ENCODE measurements at places on chromosomes 12 and 14.

- DNase-seq: no peak
These were observed 231.8 kb upstream of the NPAS3 start for GRCh38 chr14:32706721-32707519.

GRCh38 chr12:92010368-92010767 is 135.3 kb downstream of the BTG1 start:
- no peak for DNase-seq

DNA sequence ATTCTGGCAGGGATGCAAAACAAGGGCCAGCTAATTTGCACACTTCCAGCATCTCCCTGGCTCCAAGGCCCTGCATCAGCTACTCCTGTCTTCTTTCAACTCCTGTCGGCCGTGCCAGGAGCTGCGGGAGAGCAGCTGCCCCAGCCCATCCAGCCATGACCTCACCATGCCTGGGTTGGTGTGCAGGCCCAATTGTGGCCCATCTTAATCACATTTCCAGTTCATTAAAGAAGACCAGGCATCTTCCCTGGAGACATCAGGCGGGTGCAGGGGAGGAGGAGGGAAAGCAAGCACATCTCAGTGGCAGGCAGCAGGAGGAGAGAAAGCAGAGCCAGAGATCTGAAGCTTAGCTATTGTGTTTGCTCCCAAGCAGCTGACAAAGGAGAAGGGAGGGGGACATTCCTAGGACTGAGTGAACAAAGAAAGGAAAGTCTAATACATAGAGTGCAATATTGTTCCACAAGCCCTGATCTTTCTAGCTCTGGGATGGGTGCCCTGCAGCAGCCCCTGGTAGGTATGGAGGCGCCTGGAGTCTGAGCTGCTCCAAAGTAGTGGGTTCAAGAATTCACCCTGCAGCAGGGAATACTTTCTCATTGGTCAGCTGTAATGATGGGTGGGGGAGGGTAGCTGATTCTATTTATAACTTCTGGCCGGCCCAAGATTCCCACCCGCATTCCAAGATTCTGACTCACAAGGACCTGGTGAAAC is 40.1 kb downstream of the VWF start:
- DNase-seq: no peak

DNA sequence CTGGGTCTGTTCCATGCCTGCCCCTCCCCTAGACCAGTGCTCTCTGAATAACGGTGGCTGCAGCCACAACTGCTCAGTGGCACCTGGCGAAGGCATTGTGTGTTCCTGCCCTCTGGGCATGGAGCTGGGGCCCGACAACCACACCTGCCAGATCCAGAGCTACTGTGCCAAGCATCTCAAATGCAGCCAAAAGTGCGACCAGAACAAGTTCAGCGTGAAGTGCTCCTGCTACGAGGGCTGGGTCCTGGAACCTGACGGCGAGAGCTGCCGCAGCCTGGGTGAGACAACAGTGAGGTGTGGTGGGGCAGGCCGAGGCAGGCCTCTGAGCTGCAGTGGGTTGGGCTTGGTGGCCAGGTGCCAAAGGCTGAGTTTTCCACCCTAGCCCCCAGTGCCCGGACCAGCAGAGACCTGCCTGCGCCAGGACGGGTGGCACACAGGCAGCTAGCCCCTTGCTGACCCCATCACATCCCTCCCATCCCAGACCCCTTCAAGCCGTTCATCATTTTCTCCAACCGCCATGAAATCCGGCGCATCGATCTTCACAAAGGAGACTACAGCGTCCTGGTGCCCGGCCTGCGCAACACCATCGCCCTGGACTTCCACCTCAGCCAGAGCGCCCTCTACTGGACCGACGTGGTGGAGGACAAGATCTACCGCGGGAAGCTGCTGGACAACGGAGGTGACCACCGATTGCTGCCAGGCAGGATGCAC is 28.2 kb upstream of the LRP1-AS start:
- DNase-seq: no peak

- no peak for DNase-seq
These were observed 8.5 kb upstream of the KRT5 start for GRCh38 chr12:52528641-52529143.

GRCh38 chr14:104094709-104095425 is 9.4 kb downstream of the ASPG start:
- DNase-seq: peak; percentile 49

GRCh38 chr14:94170136-94170535 is 4.0 kb upstream of the PPP4R4 start:
- no peak for DNase-seq
